ENCODE measurements at places on chromosomes 11 and 22.

GRCh38 chr11:110894224-110894623 is 182.0 kb upstream of the ARHGAP20 start:
- no peak for DNase-seq

GRCh38 chr11:83392556-83392955 is 106.4 kb upstream of the CCDC90B start:
- no peak for DNase-seq

DNA sequence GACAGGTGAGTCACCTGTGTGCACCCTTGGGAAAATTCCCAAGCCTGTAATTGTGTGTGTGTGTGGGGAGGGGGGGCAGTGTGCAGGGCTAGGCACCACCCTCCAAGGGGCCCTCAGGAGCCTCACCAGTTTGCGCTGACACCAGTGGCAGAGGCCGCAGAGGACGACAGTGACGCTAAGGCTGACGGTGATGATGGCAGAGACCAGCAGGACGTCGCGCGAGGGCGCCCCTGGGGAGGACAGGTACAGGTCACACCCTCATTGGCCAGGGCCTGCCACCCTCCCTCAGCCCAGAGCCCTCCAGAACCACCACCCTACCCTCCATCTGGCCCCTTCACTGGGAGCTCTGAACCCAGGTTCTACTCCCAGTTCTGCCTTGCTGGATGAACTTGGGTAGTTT is 24.9 kb downstream of the SYT7 start:
- DNase-seq: no peak

DNA sequence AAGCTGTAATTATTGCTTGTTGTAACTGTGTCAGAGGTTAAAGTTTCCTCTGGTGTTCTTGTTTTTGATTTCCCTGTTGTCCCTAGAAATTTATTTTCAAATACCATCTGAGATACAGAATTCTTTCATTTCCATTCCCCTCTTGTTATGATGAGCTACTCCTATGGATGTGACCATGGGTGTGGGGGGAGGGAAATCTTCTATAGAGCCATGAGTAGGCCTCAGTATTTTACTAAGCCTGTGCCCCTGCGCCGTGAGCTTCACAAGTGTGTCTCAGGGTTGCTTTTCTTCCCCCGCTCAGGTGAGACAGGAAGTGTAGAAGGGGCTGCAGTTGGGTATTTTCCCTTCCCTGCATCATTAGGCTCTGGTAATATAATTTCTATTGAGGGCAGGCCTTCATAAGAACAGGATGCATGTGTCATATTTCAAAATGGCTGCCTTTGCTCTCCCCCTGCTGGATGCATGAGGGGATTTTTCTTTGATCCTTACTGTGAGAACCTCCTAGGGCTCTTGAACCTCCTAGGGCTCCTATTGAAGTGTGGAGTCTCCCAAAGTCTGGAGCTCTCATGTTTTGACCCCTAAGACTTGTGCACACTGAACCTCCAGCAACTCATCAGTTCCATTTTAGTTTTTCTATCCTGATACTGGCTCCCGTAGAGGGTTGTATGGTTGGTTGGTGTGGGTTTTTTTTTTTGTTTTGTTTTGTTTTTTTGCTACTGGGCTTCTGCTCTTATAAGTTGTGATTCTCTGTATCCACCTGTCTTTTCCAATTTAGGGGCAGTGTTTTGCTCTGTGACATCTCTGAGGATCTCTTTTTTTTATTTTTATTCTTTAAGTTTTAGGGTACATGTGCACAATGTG is 658.2 kb downstream of the NTM start:
- DNase-seq: peak; percentile 70

GRCh38 chr22:28381429-28382167 is 298.0 kb downstream of the TTC28 start:
- DNase-seq: no peak

DNA sequence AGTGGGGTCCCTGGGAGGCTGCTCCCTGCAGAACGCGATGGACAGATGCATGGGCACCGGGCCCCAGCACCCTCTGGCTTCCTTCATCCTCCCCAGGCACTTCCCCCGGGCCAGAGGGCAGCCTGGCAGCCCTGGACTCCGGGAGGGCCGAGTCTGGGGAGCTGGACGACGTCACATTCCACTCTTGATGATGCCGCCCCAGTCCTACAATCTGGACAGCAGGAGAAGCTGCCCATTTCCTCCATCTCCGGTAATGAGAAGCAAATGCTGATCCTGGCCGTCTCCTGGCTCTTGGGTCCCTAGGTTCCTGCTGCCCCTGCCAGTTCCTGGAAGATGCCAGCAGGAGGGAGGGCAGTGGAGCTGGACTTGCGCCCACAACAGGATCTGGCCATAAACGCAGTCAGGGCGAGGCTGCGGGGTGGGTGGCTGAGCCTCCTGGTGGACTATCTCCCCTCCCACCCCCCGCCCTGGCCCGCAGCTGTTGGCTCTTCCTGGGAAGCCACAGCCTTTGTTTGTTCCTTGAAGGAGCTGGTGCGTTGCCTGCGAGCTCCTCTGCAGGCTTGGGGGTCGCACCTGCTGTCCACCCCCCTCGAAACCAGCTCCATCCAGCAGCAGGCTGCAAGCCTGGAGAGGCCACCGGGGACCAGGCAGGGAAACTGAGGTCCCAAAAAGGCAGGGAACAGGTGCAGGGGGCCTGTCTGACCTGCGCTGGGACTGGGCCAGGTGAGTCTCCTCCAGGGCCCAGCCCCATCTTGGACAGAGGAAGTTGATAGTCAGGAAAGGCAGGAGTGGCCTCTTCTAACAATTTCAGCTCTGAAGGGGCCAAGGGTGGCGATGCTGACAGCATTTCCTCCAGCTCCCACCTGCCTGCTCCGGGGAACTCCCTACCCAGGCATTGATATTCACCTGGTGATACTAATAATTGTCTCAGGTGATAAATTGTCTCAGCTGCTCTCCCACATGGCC is 17.9 kb upstream of the MUC6 start:
- DNase-seq: peak; percentile 87

DNA sequence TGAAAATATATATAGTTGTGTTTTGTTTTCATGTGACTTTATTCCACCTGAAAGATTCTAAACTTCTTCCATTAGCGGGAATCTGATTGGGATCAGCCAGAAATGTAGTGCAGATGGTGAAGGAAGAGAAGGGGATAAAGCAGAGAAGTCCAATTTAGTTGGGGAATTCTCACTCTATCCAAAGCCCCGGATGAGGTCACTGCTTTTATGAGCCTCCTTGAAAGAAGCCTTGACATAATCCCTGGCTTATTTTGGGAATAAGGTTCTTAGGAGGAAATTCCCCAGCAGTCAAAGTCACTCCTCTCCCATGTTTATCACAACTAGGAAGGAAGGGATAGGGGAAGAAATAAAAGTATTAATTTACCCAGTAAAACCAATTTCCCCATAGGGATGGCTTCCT is 41.1 kb downstream of the OSBP start:
- no peak for DNase-seq

DNA sequence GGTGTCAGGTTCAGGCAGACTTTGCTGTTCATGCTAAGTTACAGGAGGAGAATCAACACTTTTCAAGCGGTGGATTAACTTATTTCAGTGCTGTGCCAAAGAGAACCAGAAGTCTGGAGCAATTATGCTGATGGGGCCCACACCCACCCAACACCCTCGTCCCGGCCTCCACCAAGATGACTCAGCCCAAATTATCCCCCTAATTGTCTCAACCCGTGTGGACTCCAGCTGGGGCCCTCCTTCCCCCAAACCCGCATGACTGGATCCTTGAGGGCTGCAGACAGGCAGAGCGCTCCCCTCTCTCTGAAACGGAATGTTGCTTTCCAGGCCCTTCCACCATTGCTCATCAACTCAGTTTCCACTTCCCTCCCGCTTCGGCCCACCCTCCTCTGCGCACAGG is 34.6 kb upstream of the MN1 start:
- no peak for DNase-seq

GRCh38 chr11:133606124-133606523 is 73.8 kb upstream of the OPCML start:
- DNase-seq: no peak

DNA sequence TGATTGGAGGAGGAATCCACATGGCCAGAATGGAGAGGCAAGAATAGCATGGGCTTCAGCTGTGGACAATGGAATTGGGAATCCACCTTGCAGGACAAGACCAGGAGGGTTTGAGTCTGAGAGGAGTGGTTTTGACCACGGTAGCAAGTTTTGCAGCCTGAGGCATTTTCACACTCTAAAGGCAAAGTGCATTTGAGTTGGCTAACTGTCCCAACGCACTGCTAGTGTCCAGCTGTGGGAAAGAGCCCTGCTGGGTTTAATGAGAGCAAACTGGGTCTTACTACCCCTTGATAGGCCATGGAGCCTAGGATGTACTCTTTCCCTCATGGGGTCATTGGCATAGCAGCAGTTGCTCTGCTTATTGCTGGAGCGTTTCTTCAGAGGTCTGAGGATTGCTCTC is at the start of gene OR5B2:
OR5B2 (minus strand) TSS at position 101 of the 400 bp plus-strand sequence. CDS start 4,860 bp downstream, outside the sequence.
- no peak for DNase-seq

DNA sequence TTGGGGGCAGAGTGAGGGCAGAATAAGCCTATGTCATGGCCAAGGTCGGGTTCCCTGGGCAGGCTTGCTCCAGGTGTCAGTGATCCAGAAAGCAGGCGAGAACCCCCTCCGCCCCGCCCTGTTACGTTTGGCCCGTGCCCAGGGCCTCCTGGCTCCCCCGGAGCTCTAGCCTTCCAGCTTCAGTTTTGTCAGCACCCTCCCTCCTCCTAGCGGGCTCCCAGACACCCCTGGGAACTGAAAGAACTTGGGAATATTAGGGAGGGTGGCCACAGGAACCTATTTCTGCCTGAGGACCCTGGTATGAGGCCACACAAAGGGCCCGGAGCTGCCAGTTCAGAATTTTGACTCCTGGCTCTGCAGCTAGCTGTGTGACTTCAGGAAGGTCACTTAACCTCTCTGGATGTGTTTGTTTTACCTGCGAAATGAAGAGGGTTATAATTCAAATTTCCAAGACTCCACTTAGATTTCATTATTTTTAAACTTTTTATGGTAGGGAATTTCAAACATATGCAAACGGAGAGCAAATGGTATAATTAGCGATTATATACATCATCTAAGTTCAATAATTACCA is 1.2 kb downstream of the TUBA8 start:
- DNase-seq: no peak

DNA sequence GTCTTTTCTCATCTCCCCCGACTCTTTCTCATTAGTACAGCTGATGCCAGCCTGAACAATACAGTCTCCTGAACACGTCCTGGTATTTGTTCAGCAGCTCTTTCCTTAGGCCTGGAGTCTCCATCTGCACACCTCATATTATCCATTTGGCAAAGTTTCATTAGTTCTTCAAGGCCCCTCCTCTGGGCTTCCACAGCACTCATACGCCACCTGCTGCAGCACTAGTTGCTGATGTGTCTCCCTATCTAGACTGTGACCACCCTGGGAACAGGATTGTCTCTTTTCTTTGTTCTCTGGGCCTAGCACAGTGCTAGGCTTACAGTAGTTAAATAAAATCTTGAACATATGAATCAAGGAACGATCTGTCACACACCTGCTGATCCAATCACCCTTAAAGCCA is 17.2 kb downstream of the DCHS1 start:
- DNase-seq: no peak

- peak; percentile 45 for DNase-seq
These were observed 530 bp downstream of the USP35 start for GRCh38 chr11:78189174-78189724.

DNA sequence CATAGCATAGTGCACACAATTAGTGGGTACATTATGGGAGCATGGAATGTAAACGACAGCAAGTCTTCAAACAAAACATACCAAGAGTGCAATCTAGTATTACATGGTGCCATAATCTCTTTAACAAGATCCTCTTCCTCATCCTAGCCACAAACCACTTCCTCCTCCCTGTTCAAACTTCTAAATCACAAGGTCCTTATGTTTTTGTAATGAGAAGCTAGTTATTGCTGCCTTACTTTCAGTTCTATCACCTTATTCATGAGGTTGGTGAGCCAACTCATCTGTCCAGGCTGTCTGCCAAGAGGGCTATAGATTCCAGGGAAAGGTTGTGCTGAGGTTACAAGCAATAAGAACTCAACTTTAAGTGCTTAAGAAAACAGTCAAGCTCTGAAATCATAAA is 195.4 kb upstream of the ARHGAP20 start:
- peak; percentile 52 for DNase-seq

DNA sequence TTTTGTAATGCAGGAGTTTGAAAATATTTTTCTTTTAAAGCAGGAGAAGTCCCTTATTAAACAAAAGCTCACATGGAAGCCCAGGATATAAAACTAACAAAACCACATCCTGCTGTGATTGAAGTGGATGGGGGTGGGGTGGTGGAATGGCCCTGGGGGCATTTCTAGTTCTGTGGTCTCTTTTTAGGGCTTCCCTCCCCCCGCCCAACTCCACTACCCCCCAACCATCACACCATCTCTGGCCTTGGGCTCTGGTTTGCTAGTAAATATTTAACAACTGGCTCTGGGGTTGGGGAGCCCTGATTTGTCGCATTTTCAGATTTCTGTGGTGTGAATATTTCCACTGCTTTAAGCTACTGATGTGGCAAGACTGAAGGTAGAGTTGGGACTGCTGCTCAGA is 279.6 kb upstream of the PLET1 start:
- DNase-seq: no peak

DNA sequence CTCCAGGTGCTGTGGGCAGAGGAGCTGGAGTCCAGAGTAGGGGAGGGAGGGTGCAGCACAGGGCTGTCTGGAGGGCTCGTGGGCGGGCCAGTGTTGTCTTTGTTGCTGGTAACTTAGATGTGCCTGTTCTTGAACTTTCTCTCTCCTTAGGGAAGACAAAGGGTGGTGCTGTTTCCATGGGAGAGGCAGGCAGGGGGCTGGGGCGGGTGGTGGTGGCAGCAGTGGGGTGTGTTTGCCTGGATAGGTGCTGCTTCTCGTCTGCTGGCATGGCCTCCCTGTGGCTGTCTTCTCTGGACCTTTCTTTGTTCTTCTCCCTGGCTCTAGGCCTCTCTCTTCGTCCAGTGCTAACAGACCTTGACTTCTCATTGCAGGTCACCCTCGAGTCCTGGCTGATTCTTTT is 8.5 kb downstream of the SIDT2 start:
- DNase-seq: no peak

DNA sequence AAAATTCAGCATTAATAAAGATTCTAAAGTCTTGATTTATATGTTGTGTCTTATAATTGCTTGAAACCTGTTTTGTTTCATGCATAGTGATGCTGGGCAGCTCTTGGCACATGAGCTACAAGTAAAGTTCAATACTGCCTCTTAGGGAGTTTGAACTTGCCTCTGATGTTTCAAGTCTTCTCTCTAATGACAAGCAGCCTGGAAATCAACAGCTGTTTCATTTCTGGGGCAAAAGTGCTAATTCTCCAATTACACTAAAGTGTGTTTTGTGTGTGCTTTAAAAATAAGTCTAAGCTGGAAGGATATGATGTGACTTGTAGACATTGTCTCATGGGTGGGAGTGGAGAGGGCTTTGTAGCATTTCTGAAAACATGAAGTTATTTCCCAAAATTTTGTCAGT is 23.7 kb upstream of the SESN3 start:
- DNase-seq: no peak

GRCh38 chr22:31753005-31753633 is 700 bp upstream of the DEPDC5 start:
- peak; percentile 54 for DNase-seq

DNA sequence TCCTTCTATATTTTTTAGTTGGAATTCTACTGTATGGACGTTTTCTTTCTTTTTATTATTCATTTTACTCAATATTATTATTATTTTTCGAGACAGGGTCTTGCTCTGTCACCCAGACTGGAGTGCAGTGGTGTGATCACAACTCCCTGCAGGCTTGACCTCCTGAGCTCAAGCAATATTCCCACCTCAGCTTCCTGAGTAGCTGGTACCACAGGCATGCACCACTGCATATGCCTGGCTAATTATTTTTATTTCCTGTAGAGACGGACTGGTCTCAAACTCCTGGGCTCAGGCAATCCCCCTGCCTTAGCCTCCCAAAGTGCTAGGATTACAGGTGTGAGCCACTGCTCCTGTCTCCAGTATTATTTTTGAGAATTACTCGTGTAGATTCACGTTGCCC is 34.0 kb upstream of the CCDC134 start:
- no peak for DNase-seq

GRCh38 chr22:47453049-47453448 is 690.6 kb downstream of the TBC1D22A start:
- DNase-seq: no peak
